ENCODE measurements at places on chromosomes 1 and 21. TPM values are rescaled to one million over a fixed set of nuclear protein-coding genes. Genes with fewer than 3 reads are reported as not detected.

The ELOVL1 gene
- total RNA-seq: 60.6 TPM

- no peak for DNase-seq
Measured at GRCh38 chr1:164914208-164914607, 355.2 kb downstream of the PBX1 start.

- no peak for DNase-seq
Measured at GRCh38 chr1:110069404-110070281, 829 bp downstream of the ALX3 start.

The GSTM1 gene
- total RNA-seq: not detected

The TDRKH gene
- 5.6 TPM for total RNA-seq

DNA sequence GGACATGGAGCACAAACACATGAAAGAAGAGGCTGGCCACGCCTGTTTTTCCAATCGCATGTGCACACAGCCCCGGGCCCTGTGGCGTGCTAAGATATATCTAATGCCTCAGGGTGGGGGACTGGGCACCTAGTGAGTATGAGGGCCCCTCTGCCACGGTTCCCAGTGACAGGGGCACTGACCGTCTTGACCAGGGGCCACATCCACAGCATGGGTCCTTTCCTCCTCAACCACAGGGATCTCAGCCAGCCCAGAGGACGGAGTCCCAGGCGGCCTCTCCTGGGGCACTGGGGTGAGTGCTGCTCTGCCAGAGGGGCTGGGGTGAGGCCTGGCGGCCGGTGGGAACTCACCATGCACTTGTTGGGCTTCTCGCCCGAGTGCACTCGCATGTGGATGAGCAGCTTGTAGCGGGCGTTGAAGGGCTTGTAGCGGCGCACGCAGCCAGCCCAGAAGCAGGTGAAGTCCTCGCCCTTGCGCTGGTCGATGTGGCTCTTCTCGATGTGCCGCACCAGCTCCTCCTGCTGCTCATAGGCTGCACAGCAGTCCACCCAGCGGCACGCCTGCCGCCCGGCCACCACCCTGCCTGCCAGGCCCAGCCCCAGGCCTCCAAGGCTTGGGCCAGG lies 134.7 kb downstream of the DMRTB1 start:
- DNase-seq: peak; percentile 35

GRCh38 chr1:38500891-38501290 lies 358.7 kb downstream of the RRAGC start:
- DNase-seq: no peak

The TP73 gene
- not detected for total RNA-seq

The ARHGEF16 gene
- 0.80 TPM for total RNA-seq

GRCh38 chr21:34075760-34076660 lies 2.6 kb downstream of the MRPS6 start:
- no peak for DNase-seq

DNA sequence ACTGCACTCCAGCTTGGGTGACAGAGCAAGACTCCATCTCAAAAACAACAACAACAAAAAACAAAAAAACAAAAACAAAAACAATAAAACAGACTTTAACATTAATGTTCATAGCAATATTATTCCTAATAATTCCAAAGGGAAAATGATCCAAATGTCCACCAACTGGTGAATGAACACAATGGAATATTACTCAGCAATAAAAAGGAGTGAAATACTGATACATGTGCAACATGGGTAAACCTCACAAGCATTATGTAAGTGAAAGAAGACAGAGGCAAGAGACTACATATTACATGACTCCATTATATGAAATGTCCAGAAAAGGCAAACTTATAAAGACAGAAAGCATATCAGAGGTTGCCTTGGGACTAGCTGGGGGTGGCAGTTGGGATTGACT lies 6.1 kb upstream of the TTF2 start:
- DNase-seq: no peak

DNA sequence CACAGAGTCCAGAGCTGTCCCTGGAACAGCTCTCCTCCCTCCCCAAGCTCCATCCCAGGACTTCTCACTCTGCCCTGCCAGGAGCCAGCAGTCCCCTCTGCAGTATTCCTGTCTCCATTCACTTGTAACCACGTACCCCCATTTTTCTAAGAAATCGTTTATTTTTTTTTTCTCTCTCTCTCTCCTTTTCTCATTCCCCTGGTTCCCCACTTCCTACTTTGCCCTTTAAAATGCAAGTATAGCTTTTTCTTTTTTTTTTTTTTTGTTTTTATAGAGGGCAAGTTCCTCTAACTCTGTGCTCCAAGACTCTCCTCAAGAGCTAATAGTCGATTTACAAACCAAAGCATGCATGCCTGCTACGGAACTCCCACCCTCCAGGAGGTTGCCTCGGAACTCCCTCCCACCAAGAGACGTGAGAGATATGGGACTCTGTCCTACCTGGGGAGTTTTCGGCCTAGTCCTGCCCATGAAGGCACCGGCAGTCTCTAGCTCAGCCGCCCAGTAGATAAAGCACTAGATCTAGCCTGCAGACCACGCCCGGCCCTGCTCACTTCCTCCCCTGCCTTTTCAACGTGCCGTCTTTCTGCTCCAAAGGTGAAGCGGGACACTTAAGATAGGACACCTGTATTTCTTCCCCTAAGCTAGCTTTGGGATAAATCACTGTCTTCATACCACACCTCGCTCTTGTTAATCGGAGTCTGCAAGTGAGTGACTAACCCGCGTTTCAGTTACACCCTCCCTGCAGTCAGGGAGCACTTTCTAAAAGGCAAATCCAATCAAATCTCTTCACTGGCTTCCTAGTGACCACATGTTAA lies 27.7 kb downstream of the TNFRSF9 start:
- DNase-seq: no peak

DNA sequence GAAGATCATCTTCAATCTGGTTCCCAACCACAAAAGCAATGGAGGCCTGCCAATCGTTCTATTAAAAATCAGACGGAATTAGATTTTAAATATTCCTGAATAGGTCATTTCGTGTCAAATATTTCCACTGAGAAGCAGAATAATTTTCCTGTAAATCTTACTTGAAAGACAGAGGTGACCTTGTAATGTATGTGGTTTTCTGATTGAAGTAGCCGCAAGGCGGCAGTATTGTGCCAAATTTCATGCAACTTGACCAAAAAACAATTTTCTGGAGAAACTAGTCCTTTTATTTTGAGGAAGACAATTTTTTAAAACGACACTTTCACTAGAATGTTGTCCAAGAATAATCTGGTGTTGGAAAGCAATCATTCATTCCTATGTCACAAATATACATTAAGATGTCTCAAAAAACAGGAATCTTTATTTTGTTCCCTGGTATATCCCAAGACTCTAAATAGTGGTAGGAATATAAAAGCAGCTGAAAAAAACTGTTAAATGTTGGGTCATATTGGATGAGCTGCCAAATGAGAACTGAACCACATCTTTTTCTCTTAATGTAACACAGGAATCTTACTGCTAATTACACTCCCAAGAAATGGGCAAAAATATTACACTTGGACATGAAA lies 33.6 kb downstream of the SPAG17 start:
- DNase-seq: no peak

- DNase-seq: no peak
Measured at GRCh38 chr1:28195780-28196179, 19.3 kb upstream of the PTAFR start.

The RCAN3 gene
- 22.7 TPM for total RNA-seq

DNA sequence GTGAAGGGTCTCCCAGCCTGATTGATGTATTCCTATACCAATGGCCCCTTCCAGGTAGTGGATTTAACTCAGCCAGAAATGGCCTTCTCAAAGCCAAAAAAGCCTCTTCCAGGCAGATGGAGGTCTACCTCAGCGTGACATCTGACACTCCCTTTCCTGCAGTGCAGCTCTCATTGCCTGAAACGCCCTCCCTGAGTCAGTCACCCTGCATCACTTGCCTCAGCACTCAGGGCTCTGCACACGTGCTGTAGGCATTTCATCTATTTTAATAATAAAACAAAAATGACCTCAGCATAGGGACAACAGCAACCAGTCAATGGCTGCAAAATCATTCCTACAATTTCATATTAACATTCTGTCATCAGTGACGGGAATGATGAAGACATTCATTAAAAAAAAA lies 64.4 kb upstream of the GJA5 start:
- DNase-seq: no peak

GRCh38 chr1:80250573-80251168 lies 1244.1 kb upstream of the ADGRL4 start:
- no peak for DNase-seq

DNA sequence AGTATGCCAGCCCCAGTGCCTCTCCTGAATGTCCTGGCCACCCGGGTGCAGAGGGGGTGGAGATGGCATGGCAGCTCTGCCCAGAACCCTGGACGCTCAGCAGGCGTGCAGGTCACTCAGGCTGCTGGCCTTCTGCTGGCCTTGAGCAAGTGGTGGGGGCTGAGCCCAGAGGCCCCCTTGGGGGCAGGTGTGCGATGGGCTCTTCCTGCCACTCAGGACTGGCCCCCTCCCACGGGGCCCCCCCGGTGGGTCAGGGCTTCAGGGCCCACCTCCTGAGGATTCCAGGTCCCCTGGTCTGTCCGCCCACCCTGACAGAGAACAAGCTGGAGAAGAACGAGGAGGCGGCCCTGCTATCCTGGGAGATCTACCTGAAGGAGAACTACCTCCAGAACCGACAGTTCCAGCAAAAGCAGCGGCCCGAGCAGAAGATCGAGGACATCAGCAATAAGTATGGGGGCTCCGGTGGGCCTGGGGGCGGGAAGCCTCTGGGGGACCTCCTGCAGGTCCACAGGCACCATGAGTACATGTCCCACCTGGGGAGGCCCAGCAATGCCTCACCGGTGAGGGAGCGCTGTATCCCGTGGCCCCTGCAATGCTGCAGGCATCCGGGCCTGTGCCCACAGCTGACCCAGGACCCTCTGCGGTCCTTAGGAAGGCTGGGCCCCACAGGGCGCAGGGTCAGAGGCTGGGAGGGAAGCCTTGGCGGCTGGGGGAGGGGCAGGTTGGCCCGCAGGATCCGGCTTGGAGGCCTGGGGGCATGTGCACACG lies 37.0 kb upstream of the LRRC3 start:
- DNase-seq: peak; percentile 46

The GJA9 gene
- not detected for total RNA-seq

- no peak for DNase-seq
Measured at GRCh38 chr1:173639102-173639501, 4.0 kb downstream of the TEX50 start.

DNA sequence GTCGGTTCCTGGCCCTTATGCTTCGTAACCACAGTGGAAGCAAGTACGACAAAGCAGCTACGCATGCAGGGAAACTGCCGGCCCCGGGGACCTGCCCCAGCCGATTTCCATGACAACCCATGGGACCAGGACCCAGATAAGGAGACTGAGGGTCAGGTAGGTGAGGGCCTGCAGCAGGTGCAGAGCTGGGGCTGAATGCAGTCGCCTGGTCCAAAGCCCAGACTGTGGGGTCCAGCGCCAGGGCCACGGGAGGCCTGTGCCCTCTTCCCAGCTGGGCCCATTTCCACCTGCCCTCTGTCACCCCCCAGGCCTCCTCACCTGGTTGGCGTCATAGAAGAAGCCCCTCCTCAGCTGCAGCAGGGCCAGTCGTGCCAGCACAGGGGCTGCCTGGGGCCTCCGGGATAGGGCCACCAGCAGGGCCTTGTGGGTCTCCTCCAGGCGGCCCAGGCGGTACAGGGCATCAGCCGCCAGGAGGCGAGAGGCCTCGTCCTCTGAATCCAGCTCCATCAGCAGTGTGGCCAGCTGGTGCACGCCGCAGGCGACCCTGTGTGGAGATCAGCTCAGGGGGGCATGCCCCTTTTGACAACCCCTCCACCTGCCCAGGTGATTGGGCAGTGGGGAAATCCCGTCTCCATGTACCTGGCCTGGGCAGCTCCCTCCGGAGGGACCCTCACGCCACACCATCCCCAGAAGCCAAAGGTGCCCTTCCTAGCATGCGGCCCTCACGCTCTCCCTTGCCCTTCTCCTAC lies 14.2 kb downstream of the TTC34 start:
- DNase-seq: no peak

DNA sequence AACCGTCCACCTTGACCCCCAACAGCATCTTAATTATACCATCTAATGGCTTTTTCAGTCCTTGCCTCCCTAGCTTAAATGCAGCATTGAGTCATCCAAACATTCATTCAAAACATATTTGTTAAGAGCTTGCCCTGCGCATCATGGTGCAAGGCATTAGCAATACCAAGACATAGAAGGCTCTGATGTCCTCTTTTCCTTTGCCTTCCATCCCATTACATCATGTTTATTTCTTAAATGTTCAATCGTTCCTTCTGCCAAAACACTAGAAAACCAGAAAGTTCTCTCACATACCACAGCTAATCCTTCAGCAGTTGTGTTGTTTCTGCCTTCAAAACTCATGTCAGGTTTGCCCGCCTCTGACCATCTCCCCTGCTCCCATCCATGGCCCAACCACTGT lies 29.8 kb upstream of the VTCN1 start:
- no peak for DNase-seq

The TFF2 gene
- total RNA-seq: not detected

The TTC22 gene
- 15.8 TPM for total RNA-seq

The PSMG1 gene
- total RNA-seq: 25.9 TPM

GRCh38 chr21:45251635-45252447 lies 35.9 kb downstream of the POFUT2 start:
- DNase-seq: no peak

The CD55 gene
- total RNA-seq: 65.4 TPM

The ITLN2 gene
- total RNA-seq: not detected

DNA sequence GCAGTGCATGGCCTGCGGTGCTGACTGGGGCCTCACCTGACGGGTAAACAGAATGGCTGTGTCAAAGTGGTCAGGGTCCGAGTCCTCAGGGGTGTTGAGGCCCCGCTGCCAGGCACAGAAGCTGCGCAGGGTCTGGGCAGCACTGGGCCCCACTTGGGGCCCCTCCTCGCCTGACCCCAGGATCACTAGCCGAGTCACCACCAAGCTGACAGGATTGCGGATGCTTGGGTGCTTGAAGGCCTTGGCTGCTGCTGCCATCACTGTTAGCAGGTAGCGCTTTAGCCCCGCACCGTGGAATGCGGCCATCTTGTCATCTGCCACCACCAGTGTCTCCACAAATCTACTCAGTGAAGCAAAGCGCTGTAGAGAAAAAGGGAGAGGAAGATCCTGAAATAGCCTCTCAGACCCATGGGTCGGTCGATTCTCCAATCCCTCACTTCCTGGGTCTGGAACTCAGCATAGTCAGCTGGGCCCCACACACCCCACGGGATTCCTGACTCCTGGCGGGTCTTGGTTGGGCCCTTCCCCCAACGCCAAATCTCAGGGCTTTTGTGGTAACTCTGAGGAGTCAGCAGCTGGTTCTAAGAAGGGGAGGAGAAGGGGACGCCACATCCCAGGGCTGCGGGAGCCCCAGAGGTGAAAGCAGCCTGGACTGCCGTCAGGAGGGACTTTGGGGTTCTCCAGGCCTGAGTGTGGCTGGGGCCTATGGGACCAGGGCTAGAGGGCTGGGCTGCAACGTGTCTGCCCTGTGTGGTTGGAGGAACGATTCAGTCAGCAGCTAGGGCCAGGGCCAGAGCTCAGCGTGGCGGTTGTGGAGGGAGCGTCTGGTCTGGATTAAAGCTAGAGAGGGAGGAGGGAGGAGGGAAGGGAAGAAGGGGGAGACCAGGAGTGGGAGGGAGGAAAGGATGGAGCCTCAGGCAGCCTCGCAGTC lies 2.1 kb downstream of the ADAMTS4 start:
- DNase-seq: no peak

The TNFAIP8L2 gene
- total RNA-seq: 6.9 TPM

GRCh38 chr21:46063734-46064680 lies 33.9 kb upstream of the COL6A2 start:
- DNase-seq: no peak

The DISC1 gene
- total RNA-seq: 18.9 TPM

The COL24A1 gene
- 1.3 TPM for total RNA-seq

The NCMAP gene
- total RNA-seq: 0.98 TPM

The AKR7A2 gene
- total RNA-seq: 80.5 TPM
